ENCODE measurements at places on chromosomes 6 and 20.

- DNase-seq = no peak
Measured at GRCh38 chr6:89775150-89775549, 44.4 kb downstream of the MDN1 start.

GRCh38 chr6:108518714-108519576 lies 41.8 kb upstream of the FOXO3 start:
- no peak for DNase-seq

- DNase-seq = no peak
Measured at GRCh38 chr20:45410887-45411286, 2.8 kb downstream of the DBNDD2 start.

- DNase-seq = no peak
Measured at GRCh38 chr6:134624781-134625180, 306.9 kb upstream of the SGK1 start.

DNA sequence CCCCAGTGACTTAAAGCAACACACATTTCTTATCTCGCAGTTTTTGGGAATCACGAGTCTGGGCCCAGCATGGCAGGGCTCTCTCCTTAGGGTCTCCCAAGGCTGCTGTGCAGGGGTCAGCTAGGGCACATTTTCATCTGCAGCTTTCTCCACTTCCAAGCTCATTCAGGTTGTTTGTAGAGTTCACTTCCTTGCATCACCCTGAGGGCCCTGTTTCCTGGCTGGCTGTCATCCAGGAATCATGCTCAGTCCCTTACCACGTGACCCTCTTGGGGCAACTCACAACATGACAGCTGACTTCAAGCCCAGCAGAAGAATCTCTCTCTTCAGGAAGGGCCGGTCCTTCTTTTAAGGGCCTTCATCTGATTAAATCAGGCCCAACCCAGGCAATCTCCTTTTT lies 21.3 kb downstream of the SNAP25 start:
- DNase-seq = no peak

GRCh38 chr6:6246544-6246943 lies 73.9 kb downstream of the F13A1 start:
- no peak for DNase-seq

GRCh38 chr6:160379466-160379865 lies 31.3 kb downstream of the SLC22A3 start:
- no peak for DNase-seq

DNA sequence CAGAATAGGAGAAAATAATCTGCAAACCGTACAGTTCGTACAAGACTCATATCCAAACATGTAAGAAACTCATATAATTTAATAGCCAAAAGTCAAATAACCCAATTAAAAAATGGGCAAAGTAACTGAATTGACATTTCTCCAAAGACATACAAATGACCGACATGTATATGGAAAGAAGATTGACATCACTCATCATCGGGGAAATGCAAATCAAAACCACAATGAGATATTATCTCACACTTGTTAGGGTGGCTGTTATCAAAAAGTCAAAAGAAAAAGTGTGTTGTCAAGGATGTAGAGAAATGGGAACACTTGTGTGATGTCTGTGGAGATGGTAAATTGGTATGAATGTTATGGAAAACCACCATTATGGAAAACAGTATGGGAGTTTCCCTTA lies 70.5 kb upstream of the STXBP5 start:
- no peak for DNase-seq

DNA sequence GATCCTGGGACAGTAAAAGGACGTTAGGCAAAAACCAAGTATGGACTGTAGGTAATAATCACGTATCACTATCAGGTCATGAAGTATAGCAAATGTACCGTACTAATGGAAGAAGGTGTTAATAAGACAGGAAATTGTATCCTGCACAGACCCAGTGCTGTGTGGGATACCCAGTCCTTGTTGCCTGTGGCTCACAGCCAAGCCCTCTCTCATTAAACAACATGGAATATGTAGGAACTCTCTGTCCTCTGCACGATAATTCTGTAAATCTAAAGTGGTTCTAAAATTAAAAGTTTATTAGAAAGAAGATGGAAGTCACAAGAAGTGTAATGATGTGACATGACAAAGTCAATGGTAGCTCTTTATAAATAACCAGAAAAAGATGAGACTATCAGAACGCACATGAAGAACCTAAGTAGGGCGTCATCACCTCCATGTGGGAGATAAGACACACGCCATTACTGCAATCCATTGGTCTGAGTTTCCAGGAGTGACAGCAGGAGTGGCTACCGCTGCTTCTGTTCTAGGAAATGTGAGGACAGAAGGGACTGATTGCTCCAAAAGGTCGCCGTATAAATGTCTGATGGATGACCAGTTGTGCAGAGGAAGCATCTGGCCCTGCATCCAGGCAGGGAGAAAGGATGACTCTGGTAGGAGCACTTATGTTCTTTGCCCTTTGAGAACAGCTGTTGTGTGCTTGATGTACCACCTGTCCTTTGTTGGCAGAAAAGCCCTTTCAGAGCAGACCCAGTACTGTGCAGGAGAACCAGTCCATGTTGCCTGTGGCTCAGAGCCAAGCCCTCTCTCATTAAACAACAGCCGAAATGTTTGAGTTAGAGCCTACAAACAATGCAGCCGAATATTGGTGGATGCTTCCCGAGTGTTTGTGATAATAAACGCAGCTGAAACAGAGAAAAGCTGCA lies 125.6 kb downstream of the FIG4 start:
- no peak for DNase-seq

Data from T-helper 2 cell (primary cell).